ENCODE measurements at places on chromosomes 12 and 14. TPM values are rescaled to one million over a fixed set of nuclear protein-coding genes. Genes with fewer than 3 reads are reported as not detected.

DNA sequence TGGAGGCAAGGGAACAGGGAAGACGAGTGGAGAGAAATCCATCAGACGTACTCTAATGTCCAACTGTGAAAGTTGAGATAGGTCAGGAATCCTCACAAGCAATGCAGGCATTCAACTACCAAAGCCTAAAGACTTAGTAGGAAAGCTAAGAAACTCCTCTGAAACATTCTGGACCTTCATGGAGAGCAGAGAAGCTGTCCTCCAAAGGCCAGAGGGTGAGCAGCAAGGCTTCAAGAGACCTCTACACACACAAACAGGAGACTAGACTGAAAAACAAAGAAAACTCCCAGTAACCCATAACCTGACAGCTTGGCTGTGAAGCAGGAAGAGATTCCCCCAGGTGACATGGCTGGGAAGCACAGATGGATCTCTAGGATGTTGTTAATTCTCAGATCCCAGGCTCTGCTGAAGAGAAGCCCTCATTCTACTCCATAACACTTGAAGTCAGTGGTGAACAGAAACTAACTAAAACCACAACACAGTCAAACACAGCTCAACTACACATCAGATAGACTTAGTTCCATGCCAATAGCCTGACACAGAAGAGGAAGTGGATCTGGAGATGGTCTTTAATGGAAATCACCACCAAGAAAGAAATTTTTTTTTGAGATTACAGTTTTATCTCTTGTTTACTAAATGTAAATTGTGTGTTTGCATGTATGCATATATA lies 23.2 kb upstream of the LYZ start:
- no peak for DNase-seq

Gene CCDC196
- not detected for total RNA-seq

- no peak for DNase-seq
Observed at GRCh38 chr12:108333898-108334699, 5.0 kb downstream of the CMKLR1 start.

DNA sequence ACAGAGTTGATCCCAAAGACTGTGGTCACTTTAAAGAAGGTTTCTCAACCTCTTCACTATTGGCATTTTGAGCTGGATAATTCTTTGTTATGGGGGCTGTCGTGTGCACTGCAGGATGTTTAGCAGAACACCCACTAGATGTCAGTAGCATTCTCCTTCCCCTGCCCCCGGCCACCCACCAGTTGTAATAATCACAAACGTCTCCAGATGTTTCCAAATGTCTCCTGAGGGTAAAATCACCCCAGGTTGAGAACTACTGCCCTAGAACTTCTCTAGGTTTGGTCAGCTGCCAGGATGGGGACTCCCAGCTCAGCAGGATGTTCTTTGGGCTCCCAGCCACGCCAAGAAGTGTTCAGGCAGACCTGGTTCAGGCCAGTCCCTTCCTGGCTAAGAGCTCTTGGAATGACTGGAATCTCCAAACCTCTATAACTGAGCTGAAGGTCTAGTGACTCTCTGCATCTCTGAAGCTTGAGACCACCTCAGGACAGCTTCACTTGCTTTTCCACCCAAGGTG lies 12.5 kb upstream of the AJUBA start:
- DNase-seq: no peak

Gene TTC7B
- total RNA-seq: 56.4 TPM

DNA sequence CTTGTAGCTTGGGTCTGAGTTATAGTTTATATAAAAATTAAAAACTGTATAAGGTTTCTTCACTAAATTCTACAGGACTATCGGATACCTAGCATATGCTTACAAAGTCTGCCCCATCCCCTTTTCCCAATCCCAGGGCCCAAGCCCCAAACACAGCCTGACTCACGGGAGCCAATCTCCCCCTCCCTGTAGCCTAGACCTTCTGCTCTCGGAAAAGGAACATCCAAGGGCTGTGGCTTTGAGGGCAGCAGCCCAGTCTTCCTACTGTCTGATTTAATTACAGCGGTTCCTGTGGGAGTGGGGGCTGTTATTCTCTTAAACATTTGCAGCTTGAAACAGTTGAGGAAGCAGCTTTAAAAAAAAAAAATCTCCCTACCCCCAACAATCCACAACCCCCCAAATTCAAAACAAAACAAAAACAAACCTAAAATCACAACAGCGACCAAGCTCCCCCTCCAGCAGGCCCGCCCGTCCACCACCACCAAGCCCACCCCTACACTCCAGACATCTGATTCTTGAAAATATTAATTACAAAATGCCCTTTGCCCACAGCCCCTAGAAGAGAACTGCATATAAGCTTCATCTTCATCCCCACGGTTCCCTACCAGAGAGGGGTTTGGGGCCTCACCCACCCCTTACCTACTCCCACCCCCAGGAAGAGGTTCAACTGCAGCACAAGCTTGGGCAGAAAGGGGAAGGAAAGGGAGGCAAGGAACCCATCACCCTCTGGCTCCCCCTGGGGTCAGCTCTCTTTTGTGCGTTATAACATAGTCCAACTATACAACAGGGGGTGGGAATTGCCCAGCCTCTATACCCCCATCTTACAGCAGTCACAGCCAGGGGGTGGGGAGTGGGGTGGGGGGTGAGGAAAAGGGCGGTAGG lies 1.1 kb upstream of the PRKAG1 start:
- no peak for DNase-seq

DNA sequence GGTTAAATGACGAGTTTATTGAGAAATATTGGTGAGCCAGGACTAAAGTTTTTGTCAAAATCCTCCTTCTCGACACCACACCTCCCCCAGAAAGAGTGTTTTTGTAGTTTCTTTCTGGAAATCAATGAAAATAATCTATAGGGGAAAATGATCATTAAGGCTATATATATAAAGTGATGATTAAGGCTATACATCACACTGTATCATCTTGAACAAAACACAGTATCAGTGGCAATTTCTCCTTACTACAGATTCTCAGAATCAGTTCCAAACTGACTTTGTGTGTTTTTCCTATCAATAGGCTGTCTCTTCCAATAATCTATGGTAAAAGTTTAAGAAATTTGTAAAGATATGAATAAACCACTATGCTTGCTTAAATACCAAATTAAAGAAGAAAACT lies 81.7 kb downstream of the IFNG-AS1 start:
- no peak for DNase-seq

Data from neural crest cell (in vitro differentiated cells).